Activated T-cell treated with anti-CD3 and anti-CD28 coated beads, Interleukin-2, amount 50 U/mL, for 48 hours (primary cell): ENCODE measurements at places on chromosomes 13 and 19.
A peak's percentile ranks its signal among the peaks of the same experiment; 100 is the strongest.

DNA sequence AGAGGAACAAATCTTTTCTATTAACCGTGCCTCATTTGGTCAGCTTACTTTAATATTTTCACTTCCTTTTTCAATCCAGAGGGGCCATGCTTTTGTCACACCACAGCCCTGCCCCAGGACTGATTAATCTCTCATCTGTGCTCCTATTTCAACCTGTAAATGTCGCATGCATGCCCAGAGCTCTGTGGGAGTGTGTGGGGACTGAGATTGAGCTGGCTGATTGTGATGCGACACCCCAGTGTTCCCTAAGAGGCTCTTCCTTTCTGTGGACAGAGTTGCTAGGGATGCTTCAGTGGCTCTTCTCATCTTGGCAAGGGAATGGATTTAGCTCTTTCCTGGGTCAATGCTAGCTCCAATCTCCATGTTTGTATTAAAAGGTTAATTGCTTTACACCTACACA, 249.6 kb downstream of the TDRD3 start:
- no peak for DNase-seq

GRCh38 chr19:750640-751423, at the start of gene MISP:
MISP (plus strand) TSS chr19:751112; CDS start chr19:756947, 5,835 bp downstream.
- no peak for DNase-seq

GRCh38 chr13:26254583-26255111, 718 bp downstream of the CDK8 start:
- peak; percentile 66 for DNase-seq

DNA sequence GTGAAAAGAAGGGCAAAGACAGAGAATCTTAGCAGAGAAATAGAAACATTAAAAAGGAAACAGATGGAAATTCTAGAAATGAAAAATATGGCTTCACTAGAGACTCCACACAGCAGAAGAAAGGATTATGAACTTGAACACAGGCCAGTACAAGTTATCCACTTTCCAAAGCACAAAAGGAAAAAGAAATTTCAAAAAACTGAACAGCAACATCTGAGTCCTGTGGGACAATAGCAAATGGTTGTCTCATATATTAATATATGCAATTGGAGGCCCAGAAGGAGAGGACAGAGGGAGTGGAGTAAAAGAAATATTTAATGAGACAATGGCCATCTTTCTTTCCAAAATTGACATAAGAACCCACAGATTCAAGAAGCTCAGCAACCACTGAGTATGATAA, 141.7 kb upstream of the GJB6 start:
- no peak for DNase-seq

- no peak for DNase-seq
These were observed 5.3 kb upstream of the GPR183 start for GRCh38 chr13:99312493-99312883.

GRCh38 chr19:3095441-3096191, 1.5 kb downstream of the GNA11 start:
- peak; percentile 55 for DNase-seq

DNA sequence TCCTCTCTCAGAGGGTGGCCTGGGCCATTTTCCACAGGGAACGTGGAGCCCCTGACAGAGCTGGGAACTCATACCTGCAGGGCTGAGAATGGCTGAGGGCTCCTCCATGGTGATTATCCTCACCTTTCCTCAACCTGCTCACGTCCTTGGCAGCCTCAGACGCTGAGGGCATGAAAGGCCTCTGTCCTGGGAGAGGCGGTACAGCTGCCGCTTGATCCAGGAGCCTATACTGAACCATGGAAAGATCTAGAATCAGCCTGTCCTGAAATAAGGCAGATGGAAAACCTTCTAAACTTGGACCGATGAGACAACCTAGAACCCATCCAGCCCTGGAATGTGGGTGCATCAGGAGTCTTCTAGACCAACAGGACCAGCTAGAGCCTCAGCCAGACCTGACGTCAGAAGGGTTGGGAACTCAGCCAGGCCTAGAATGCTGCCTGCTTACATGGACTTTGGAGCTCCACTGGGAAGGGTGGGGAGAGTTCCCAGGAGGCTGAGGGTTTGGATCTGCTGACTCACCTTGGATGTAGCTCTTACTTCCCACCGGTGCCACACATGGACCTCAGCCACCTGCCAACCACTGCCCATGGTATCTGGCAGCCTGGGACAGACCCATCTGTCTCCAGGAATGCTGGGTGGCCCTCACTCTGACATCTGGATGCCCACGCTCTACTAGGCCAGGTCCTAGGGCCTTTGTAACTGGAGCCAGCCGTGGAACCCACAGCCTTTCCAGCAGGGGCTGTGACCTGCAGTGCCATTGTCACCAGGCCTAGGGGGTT, 7.5 kb downstream of the KCTD15 start:
- DNase-seq = no peak

- DNase-seq = no peak
These were observed 5.2 kb downstream of the TRIP10 start for GRCh38 chr19:6744381-6745301.

- DNase-seq = no peak
These were observed 111.3 kb downstream of the ZNF486 start for GRCh38 chr19:20278342-20278741.
